ENCODE measurements at places on chromosomes 6 and 20. TPM values are rescaled to one million over a fixed set of nuclear protein-coding genes. Genes with fewer than 3 reads are reported as not detected.

DNA sequence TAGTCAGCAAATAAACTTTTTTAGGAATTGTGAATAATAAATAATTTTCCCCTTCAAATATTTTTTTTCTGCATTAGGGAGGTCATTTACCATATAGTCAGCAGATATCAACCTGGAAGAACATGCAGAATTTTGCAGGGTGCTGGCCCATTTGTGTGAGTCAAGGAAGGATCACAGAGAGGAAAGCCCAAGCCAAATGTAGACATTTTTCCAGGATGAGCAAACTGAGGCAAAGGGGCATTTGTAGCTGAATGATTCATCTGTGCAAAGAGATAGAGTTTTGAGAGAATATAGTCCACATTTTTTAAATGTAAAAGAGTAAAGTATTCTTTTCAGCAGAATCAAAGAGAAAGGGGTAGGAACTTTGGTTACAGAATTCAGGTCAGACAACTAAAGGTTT, 555.5 kb upstream of the MARCKS start:
- DNase-seq, result no peak

DNA sequence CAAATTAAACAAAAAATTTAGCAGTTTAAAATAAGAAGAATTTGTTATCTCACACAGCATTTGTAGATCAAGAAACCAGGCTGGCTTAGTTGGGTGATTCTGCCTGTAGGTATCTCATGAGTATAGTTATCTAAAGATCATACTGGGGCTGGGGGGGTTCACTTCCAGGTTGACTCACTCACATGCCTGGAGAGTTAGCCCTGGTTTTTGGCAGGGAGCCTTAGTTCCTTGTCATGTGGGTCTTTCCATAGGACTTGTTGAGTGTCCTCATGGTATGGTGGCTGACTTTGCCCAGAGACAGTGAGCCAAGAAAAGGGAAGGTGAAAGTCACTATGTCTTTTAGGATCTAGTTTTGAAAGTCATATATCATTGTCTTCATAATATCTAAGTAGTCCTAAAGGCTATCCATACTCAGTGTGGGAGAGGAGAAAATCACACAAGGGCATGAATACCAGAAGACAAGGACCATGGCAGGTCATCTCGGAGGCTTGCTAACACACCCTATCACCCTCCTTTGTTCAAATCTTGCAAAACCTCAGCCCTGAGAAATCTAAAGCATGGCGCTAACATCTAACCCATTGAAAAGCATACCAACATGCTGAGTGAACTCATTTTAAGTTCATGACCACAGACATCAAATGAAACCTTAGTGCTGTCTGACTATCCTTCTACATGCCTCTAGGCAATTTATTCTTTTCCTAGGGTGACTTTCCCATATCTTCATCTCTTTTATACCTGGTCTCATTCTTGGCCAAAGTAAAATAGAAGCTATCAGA, 39.2 kb downstream of the CYP24A1 start:
- DNase-seq, result no peak

Gene TRIM40
- not detected for total RNA-seq

DNA sequence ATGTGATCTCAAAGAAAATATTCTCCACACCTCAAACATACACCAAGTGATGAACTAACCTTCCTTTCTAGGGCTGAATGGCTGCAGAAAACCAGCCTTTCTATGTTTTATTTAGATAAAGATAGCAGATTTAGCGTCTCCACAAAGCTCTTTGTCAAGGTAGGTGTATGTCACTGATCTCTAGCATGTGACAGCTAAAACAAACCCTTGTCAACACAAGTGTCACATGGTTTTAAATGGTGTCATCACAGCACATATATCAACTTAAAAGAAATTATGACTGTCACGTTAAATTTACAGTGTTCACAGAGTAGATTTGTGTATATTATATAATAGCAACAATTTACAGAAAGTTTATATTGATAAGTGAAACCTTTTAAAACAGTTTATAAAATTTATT, 58.3 kb downstream of the TENT5A start:
- no peak for DNase-seq

Gene CAGE1
- total RNA-seq, result not detected

DNA sequence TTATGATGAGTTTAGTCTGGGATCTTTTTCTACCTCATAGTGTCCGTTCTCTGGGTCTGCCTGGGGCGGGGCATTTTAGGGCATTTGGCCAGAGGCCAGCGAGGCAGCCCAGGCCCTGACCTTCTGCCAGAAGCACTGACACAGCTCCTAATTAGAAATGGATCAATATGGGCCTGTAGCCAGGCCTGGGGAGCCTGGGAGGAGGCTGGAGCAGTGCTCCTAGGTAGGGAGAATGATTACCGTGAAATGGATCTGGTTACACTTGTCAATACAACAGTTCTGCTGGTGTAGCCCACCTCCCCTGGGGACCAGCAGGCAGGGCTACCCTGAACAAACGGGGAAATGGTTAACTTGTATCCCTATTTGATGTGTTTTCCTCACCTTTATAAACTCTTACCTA, 23.0 kb downstream of the RALY start:
- DNase-seq, result no peak

Gene SMLR1
- not detected for total RNA-seq

DNA sequence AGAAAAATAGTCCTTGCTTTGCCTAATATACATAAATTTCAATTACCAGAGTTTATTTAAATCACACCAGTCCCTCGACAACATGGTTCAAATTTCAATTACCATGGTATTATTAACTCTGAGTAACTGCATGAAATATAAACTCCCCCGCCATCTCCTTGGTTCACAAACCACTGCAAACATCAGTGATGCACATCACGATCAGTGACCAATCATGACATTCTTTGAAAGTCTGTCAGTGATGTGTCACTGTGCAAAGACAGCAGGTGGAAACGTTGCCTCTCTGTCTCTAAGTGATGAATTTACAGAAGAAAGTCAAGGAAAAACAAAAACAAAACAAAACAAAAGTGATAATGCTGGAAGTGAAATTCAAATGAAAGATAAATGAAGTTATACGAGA, 86.7 kb downstream of the TASP1 start:
- no peak for DNase-seq

Gene TNF
- not detected for total RNA-seq

GRCh38 chr6:6579281-6579680, 9.2 kb upstream of the LY86 start:
- DNase-seq, result no peak

GRCh38 chr6:55208478-55209458, 34.5 kb downstream of the HCRTR2 start:
- no peak for DNase-seq
